Ureter (tissue), 1 donor: ENCODE measurements at places on chromosomes 3 and 15. TPM values are rescaled to one million over a fixed set of nuclear protein-coding genes. Genes with fewer than 3 reads are reported as not detected.
A peak's percentile ranks its signal among the peaks of the same experiment; 100 is the strongest.

- DNase-seq: no peak
Observed at GRCh38 chr3:156513619-156514018, 41.3 kb downstream of the SSR3 start.

- no peak for DNase-seq
Observed at GRCh38 chr3:195101001-195101583, 169.9 kb downstream of the XXYLT1 start.

DNA sequence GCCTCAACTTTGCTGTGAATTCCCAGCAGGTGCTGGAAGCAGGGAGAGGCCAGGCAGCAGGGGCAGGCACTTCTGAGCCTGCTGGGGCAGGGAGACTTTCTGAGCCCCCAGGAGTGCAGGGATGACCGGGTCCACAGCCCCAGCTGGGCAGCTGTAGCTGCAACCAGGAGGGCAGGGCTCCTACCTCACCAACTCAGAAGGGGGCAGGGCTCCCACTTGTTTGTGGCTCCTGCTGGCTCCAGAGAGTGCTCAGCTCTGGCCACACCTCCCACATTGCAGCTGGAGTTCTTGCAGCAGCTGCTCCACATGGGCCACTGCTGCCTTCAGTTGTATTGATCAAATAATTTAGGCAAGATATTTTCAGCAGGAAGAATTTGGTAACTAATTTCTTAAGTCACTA lies 812.3 kb downstream of the NSUN3 start:
- DNase-seq: no peak

GRCh38 chr3:170431054-170431453 lies 12.4 kb downstream of the CLDN11 start:
- DNase-seq: no peak

DNA sequence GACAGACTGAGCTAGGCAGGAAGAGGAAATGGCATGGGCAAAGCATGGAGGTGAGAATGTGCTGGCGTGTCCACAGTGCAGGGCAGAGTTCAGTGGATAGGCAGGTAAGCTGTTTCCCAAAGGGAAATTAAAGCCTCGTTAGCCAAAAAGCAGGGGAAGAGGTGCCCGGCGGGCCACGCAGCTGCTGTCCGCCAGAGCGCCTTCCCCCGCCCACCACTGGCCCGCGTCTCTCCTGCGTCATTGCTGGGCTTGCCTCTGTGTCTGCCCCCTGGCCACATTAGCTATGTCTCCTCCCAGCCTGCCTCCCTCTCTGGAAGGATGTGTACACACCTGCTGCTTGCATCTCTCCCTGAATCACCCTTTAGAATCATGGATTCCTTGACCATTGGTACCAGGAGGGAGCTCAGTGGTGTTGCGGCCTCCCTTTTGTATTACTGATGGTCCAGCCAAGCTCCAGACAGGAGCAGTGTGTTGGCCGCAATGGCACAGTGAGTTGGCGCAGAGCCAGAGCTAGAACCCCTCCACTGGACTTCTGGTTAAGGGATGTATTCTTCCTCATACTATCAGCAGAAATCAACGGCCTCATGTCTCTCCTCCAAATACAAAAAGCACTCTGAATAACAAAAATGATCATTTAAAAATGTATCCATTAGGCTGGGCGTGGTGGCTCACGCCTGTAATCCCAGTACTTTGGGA lies 26.6 kb downstream of the SLC28A1 start:
- no peak for DNase-seq

DNA sequence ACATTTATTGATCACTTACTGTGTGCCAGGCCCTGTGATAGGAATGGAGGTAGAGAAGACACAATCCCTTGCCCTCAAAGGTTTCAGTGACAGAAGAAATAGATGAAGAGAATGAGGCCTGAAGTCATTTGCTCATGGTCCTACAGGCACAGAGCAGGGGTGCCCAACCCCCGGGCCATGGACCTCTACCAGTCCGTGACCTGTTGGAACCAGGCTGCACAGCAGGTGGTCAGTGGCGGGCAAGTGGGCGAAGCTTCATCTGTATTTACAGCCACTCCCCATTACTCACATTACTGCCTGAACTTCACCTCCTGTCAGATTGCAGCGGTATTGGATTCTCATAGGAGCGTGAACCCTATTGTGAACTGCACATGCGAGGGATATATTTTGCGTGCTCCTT lies 480.3 kb downstream of the LPP start:
- DNase-seq: no peak

- DNase-seq: no peak
Observed at GRCh38 chr3:151537726-151538125, 76.9 kb upstream of the IGSF10 start.

DNA sequence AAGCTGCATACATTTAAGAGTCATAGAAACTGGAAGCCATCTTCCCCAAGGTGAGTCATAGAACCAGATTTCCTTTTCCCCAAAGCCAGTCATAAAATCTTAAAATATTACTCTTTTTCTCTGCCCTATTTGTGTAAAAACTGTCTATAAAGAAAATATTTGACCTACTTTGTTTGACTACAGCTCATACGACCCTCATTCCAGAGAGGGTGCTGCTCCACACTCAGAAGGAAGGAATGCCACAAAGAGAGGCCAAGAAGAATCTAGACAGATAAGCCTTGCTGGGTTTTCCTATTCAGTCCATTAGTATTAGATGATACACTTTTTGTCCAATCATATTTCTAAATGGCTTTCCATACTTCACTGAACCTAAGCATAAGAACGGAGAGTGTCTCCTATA lies 671.6 kb upstream of the SGO1 start:
- DNase-seq: no peak

GRCh38 chr3:114552527-114552812 lies 258.6 kb downstream of the TIGIT start:
- no peak for DNase-seq

- no peak for DNase-seq
Observed at GRCh38 chr3:190150681-190151080, 30.0 kb upstream of the P3H2 start.

DNA sequence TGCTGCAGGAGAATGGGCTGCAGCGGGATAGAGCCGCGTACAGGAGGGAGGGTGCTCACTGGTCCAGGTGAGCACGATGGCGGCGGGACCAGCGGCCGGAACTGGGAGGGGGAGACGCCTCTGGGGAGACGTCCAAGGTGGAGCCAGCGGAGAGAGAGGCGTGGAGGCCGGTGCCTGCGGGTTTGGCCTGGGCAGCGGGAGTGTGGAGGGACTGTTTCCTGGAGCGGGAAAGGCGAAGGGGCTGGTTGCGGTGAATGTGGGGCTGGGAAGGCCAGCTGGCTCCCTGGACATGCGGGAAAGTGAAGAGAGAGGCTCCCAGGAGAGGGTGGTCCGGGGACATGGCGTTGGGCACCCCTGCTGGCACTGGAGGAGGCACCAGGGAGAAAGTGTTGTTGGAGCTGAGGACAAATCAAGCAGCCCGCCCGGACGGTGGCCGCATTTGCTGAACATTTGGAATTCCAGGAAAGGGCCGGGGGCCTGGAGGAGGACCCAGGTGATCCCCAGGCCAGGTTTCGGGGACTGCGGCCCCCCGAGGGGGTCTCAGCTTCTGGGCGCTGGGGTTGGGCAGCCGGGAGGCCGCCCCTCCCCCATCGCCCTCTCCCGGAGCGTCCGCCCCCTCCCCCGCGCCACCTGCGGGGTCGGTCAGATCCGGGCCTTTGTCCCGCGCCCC lies 34.3 kb downstream of the DNAJB8 start:
- no peak for DNase-seq

- DNase-seq: no peak
Observed at GRCh38 chr3:129398803-129399144, 29.7 kb downstream of the EFCAB12 start.

DNA sequence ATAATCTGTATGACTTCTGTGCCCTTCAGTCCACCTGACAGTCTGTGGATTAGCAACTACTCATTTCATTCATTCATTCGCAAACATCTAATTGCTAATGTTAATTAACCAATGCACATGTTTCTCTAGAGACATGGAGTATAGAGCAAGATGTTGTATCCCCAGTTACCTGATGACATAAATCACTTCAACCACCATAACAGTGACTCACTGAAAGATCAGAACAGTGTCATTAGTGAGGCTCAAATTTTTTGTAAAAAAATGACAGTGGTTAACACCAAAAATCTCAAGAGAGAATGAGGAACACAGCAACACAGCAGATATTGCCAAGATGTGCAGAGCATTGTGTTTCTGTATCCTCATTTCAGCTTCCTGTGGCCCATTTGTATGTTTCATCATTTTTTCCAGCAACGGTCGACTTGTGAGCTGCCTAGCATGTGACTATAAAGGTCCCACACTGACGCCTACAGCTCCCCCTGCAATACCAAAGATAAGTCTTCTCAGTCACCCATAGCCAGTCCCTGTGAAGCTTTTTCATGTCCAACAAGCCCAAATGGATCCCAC lies 3.7 kb upstream of the PLD1 start:
- DNase-seq: no peak

DNA sequence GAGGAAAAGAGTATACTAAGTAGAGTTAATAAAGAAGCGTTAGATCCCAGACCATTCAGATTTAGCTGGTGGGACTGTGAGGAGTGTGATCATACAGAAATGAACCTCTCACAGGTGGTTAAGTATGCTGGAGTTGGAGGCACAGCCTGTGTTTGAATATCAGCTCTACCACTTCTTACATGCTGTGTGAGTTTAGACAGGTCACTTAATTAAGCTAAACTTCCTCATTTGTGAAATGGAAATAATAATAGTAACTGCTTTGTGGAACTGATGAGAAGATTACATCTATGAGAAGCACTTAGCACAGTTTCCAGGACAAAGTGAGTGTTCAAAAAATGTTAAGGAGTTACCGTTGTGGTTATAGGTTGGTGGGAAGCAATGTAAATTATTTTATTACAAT lies 8.4 kb downstream of the ACP3 start:
- no peak for DNase-seq

GRCh38 chr3:186417791-186418190 lies 55.8 kb upstream of the DGKG start:
- no peak for DNase-seq

DNA sequence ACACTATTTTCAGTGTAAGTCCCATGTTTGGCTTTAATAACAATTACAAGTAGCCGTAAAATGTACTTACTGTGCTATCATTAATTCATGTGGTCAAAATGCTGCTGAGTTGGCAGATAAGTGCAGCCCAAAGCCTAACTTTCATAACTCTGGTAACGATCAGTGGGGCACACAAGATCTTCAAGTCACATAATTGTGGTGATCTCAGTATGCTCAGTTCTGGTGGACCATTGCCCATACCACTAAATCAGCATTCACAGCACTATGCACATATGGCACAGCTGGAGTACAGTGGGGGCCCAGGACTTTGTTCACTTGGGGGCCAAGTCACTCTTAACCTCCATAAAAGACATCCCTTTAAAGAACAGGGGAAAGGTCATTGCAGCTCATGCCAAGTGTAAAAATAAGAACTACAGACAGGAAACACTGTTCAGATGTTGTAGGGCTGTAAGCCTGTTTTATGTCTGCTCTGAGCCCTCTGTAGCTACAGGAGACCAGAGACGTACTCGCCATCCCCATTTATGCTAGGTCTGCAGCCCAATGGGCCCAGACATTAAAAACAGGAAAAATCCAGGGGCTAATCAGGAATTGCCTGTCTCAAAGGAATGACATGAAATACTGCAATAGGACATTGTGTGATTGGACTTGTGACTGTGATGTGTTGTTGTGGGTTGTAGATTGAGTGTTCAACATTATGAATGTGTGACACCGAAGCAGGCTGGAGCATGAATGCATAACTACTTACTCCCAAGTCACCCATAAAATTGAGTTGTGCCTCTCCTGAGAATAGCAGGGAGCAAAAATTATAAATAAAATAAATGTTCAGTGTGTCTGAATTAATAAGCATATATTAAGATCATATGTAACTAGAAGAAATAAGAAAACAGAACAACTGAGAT lies 282.5 kb upstream of the EPHA3 start:
- no peak for DNase-seq

DNA sequence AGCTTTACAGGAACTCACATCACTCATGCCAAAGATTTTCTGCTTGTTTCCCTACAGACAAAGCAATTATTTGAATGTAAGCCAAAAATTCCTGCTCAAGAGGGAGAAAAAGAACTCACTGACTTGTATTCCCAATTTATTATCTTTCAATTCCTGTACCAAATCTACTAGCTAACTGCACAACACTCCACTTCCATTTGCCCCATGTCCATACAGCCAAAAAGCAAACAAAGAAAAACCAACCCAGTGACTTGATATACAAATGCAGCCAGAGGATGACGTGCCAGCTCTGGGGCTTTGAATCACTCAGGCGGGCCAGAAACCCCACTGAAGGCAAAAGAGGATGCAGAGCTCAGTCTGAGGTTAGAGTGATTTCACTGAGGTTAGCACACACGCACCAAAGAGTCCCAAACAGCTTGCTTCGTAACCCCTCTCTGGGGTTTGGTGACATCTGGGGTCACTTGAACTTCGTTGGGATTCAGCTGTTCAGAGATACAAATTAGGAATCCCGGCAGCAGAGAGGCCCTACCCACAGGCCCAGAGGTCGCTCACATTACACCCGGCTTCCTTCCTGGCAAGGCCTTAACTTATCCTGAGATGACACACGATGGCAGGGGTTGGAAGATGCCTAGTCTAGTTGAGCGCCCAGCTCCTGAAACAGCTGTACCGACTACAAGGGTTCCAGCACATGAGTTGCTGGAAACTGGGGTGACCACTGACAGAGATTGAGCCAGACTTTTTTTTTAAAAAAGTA lies 1.6 kb downstream of the RFTN1 start:
- DNase-seq: peak; percentile 47

DNA sequence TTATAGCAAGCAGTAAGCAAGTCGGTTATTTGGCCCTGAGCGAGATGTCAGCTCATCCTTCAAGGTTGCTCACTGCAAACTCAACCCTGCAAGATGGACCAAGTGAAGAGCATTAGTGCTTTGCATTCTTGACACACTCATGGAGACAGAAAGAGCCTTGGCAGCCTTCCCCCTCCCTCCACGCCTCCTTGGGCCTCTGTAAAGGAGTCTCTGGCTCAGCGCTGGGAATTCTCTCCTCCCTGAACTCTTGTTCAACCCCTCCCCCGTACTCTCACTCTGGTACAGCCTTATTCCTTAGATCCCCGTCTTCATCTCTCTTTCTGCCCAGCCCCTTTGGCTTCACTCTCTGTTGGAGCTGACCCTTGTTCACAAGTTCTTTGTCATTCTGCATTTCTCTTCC lies 2.2 kb upstream of the CX3CR1 start:
- no peak for DNase-seq

Gene OR4F15
- not detected for total RNA-seq

Gene KBTBD13
- 0.18 TPM for total RNA-seq

Gene IL17RB
- total RNA-seq: 0.65 TPM

Gene ADGRG7
- total RNA-seq: 0.78 TPM

Gene ATP8B4
- total RNA-seq: 29.2 TPM

Gene RASGRP1
- 1.8 TPM for total RNA-seq

Gene FANCD2OS
- total RNA-seq: not detected

Gene AHSG
- total RNA-seq: not detected

Gene CHRNA7
- 8.3 TPM for total RNA-seq

Gene ESYT3
- 0.94 TPM for total RNA-seq

Gene APOD
- 60.0 TPM for total RNA-seq

Gene GRAMD2A
- total RNA-seq: 3.1 TPM

Gene ACKR2
- 17.2 TPM for total RNA-seq

Gene ANKRD63
- total RNA-seq: not detected
